ENCODE measurements at places on chromosomes 16 and 17. TPM values are rescaled to one million over a fixed set of nuclear protein-coding genes. Genes with fewer than 3 reads are reported as not detected.

The KRTAP1-5 gene
- not detected for total RNA-seq

The PIK3R5 gene
- total RNA-seq = 1.5 TPM

The UTS2R gene
- total RNA-seq = 34.9 TPM

The SOST gene
- total RNA-seq = not detected

Measured in OCI-LY7 (cell line).